AG09309 (cell line): ENCODE measurements at places on chromosomes 6 and 20.
A peak's percentile ranks its signal among the peaks of the same experiment; 100 is the strongest.

DNA sequence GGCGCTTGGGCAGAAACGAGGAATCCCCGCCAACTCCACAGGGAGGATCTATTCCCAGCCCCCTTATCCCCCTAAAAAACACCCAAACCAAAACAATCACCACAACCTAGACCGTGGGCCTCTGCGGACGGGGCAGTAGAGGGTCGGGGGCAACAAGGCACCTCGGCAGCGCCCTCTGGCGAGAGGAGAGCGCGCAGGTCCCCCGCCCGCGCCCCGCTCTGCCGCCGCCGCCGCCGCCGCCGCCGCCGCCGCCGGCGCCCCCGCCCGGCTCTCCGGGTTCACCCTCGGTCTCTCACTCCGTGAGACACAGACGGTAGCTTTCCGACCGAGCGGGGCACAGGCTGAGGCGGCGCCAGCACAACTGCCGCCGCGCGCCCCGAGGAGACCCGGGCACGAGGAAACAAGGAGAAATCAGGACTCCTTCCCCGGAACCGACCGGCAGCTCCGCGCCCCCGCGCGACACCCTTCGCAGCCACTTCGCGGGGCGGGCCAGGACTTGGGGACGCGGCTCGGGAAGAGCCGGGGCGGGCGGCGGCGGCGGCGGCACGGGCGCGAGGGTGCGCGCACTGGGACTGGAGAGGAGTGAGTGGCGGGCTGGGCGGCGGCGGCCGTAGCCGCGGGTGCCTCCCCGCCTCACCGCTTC, at the start of gene SLC35F1:
TSS of gene SLC35F1 (plus strand) at position 307 of the 643 bp plus-strand sequence.
- DNase-seq: no peak

DNA sequence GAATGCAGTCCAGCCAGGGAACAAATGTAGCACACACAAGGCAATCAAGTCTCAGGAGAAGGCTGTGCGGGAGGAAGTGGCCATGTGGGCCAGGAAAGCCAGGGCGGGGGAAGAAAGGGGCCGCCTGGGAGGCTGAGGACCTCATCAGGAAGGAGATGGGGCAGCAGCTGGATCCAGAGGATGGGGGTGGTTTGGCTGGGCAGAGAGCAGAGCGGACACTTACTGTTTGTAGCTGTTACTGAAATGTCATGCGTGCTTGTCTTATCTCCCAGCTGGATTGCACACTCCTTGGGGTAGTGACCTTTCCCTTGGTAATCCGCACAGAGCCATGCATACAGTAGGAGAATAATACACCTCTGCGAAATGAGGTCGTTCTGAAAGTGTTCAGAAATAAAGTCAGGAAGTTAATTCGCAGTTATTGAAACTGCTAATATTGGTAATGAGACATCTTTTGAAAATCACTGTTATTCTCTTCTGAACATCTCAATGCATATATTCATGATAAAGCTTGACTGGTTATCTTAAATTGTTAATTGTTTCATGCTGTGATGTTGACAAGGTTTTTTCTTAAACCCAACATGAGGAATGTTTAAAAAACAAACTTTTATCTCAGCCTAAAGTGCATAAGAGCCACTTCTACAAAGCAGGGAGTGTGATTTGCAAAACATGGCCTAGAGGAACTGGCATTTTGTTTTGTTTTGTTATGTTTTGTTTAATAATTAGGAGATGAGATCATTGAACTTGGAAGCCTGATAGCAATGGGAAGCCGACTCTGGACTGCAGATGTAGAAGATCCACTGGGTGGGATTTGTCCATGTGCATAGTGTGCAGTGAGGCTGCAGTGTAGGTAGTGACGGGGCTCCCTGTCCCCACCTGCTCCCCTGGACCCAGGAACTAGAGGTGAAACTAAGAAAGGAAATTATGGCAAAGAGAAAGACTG, 18.0 kb upstream of the MAP3K4 start:
- DNase-seq: no peak

DNA sequence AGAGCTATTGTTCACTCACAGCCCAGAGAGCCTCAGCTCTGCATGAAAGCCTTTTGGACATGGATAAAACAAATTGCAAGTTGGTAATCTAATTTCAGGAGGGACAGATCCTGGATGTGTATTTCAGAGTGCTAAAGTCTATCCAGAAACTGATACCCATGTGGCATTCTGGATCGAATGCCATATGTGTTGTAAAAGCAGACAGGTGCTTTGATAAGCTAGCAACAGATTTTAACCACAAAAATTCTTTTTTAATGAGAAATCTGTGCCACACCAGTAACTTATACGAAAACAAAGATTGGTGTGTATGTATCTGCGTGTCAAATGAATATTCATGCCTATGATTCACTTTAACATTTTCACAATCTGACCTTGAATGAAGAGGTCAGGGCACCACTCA, 936.6 kb upstream of the MAP3K7 start:
- no peak for DNase-seq

DNA sequence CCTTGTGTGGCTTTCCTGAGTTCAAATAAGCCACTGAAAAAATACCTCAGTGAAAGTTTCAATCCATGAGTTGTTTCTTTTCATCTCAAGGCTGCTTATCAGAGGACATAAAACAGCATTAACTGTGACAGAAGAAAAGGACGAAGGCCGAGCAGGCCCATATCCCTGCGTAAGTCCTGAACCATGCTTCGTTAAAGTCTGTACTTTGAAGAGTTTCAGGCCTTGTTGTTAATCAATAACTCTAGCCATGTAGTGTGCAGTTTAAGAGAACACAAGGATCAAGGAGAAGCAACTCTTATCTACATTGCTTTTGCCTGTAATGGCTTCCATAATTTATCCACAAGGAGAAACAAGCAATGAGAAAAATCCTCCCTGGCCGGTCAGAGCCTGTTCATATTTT, 165.4 kb downstream of the UST start:
- no peak for DNase-seq

DNA sequence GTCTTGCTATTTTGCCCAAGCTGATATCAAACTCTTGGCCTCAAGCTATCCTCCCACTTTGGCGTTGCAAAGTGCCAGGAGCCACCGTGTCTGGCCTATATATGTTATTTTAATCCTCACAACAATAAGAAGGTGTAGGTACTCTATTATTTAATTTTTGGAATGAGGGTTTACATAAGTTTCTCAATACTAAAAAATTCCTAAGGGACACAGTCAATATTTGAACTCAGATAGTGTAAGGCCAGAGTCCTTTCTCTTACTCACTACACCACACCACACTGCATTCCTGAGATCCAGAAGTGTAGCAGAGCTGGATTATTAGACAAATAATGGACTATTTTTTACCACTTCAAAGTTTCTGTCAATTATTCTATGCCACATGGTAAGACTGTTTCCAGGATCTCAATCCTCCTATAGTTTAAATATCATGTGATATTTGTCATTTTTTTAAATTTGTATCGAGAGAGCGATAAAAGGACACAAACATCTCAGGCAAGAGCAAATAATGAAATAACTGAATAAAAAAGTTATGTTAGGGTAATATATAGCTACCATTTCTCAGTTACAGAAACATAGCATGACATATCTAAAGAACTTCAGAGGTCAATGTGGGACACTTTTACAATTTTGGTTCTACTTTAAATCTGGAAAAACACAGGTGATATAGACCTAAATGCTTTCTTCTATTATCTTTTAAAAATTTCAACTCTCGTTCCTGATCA, 162.2 kb upstream of the THEMIS start:
- DNase-seq: no peak

- DNase-seq: no peak
These were observed 136.8 kb upstream of the PTPRK start for GRCh38 chr6:128657181-128657580.

- no peak for DNase-seq
These were observed 18.3 kb downstream of the RAET1L start for GRCh38 chr6:150006961-150007464.

DNA sequence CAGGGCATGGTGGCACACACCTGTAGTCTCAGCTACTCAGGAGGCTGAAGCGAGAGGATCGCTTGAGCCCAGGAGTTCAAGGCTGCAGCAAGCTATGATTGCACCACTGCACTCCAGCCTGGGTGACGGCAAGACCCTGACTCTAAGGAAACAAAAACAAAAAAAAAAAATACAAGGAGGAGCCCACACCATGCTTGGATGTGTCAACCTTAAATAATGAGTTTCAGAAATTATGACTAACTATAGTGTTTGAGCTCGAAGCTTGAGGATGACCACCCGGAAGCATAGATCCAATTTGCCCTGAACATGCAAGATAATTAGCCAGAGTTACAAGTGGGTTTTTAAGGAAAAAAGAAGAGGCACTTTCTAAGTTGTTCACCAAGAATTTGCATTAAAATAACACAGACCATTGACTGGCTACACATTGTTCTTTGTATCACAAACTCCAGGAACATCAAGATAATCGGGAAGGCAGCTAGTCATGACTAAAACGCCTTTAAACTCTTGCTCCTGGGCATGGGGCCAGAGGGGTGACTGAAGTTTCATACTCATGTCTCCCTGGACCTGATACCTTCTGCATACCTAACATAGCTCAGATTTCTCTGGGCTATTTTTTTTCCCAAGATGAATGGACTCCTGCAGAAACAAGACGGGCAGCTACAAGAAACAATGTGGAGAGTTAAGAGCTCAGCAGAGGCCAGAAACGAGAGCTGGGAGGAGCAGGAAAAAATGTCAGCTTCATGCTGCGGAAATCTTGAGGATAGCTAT, 289.6 kb downstream of the PREX1 start:
- DNase-seq: peak; percentile 8

DNA sequence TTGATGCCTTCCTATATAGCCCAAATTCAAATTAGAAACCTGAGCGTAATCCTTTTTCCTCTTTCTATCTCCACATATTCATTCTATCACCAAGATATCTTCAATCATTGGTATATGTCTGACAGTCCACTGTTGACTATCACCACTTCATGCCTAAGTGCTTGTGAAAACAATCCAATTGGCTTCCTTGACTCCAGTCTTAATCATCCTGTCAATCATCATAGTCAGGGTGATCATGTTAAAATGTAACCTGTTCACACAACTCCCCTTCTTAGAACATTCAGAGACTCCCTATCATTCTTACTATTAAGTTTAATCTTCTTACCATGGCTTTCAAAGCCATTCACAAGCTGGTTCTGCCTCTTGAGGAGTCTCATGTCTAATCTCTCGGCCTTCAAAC, 616.7 kb downstream of the PHF3 start:
- DNase-seq: no peak

- DNase-seq: no peak
These were observed 14.8 kb downstream of the PGK2 start for GRCh38 chr6:49772285-49772684.

DNA sequence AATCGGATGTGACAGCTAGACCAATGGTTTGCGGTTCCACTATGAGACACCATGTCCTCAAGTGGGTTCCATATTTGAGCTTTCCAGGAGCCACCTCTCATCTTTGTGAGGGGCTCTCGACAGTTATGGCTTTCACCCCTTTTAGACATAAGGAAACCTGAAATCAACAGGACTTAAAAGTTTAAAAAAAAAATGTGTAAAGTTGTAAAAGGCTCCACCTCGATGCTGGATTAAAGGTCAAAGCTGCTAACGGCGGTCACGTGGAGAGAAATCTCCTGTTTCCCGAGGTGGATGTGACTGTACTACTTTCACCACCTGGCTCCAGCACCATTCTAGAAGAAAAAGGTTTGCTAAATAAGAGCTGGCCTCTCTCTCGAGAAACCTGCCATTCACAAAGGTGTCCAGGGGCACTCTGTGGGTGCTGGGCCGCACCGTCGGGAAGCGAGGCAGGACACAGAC, 542 bp downstream of the ATP5F1E start:
- no peak for DNase-seq

DNA sequence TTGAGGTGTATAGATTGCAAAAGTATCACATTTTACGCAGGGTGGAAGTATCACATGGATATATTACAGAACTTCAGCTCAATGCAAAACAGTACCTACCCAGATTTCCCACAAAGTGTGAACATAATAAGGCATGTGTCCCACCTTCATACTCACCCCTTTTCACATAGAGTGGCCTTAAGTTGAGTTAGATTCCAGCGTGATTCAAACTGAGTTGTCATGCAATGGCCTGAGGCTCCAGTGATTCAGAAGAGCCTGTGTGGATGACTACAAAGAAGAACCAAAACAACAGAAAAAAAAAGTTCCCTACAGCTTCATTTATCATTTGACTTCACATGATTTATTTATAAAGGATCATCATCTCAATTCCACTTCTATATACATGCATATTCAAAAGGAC, 309.7 kb downstream of the SLC35F1 start:
- no peak for DNase-seq

DNA sequence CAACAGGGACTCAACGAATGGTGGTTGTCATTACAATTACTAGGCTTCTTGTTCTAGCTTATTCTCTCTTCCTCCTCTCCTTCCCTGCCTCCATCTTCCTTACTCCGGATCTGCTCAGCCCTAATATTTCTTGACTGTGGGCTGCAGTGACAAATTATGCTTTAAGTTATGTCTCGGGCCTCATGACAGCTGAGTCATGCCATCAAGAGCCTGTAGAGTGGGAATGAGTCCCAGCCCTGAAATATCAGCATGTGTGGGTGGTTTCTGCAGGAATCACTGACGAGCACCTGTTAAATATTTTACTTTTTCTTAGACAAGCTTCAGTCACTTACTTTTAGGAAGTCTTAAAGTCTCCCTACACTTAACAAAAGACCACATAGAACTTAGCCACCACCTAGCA, 83.1 kb upstream of the CBLN4 start:
- DNase-seq: no peak

DNA sequence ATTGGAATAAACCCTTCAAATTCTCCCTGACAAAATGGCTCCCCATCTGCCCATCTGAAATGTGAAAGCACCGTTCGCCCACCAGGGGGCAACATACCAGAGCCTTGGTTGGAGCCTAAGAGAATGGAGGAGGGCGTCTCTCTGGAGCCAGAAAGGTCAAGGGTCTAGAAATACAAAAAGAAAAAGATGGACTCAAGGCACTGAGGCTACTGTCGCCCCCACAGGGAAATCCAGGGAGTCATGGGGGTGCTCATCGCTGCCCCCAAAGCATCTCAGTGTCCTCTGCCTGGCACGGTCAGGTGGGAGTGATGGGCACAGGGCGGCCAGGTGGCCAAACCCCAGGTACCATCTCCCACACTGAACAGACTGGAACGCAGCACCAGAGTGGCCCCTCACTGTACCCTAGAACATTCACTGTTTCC, 136.3 kb downstream of the ZMYND8 start:
- no peak for DNase-seq

- peak; percentile 49 for DNase-seq
These were observed 224.2 kb downstream of the CLIC5 start for GRCh38 chr6:45791211-45792168.

DNA sequence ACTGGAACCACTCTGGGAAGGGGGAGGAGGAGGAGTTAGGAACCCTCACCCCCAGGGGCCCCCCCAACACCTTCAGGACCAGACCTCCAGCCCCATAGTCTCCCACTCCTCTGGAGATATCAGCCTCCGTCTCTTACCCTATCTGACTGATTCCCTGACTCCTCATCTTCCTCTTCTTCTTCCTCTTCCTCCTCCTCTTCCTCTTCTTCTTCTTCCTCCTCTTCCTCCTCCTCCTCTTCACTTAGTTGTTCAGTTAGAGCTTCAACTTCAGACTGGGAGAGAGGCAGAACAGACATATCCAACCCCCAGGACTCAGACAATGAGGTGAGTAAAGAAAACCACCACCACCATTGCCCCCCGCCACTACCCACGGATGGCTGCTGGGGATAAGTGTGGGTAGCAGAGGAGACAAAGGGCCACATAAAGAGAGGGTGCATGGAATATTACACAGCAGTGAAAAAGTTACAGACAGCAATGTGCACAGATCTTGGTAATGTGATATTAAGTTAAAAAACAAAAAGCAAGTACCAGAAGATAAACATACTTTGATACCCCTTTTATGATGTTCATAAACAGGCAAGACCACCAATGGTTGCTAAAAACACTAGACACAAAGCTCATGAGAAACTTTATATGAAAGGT, 8.0 kb downstream of the EHMT2 start:
- DNase-seq: no peak
